ENCODE measurements at places on chromosomes 7 and 10.

DNA sequence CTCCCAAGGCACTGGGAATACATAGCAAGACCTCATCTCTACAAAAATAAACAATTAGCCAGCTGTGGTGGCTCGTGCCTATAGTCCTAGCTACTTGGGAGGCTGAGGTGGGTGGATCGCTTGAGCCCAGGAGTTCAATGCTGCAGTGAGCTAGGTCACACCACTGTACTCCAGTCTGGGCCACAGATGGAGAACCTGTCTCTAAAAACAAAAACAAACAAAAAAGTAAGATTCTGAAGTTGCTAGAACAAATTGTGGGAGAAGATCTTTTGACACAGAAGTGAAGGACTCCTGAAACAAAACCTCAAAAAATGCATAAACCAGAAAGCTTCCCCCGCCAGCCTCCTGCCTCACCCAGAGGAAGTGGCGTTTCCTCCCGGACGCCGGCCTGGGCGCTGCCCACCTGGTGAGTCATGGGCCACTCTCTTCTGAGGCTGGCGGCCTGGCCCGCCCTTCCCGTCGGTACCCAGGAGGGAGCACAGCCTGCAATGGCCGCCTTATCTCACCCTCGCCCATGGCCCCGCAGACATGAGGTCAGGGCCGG is 25.4 kb upstream of the ELN start:
- DNase-seq = peak; percentile 72

DNA sequence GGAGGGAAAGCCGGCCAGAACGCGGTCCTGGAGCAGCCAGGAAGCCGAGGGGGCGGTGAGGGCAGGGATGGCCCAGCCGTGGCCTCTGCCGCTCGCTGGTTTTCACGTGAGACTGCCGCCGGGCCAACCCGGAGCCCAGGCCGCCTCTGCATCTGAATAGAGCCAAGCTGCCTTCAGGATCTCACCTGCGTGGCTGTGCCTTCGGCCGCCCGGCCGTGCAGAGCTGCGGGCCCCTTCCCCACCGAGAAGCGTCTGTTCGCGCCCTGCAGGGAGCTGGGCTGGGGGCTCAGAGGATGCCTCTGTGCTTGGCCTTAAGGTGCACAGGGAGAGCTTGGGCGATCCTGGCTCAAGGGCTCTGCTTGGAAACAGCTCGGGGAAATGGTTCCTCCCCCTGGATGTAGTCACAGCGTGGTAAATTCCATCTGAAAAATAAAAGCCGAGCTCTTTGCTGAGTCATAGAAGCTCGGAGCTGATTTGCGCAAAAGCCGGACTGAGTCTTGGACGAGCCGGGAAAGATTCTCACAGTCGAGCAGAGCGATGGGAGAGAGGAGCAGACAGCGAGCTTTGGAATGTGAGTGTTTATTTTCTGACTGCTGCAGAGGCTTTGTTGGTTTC is at the start of gene JAKMIP3:
Gene JAKMIP3 (plus strand): TSS at position 456 of the 615 bp plus-strand sequence. CDS start 38,863 bp downstream, outside the sequence.
- peak; percentile 93 for DNase-seq

- DNase-seq = peak; percentile 85
Observed at GRCh38 chr10:63114031-63114814, 18.9 kb upstream of the NRBF2 start.

- peak; percentile 10 for DNase-seq
Observed at GRCh38 chr10:20962165-20962564, 65.1 kb upstream of the NEBL start.

DNA sequence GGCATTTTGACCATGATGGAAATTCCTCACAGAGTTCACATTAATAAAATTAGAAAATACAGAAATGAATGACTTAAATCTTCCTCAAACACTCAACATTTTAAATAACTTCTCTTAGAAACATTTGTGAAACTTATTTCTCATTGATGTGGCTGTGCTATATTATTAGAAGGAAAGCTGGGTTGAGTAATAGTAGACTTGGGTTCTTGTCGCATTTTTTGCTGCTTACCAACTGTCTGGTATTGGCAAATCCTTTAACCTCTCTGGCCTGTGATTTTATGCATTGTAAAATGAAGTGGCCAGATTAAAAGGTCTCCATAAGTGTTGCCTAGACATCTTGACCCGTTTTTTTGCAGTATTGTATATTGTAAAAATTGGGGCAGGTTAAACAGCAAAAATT is 66.5 kb downstream of the VPS50 start:
- peak; percentile 47 for DNase-seq

- no peak for DNase-seq
Observed at GRCh38 chr7:43850348-43851116, 18.8 kb downstream of the MRPS24 start.

- DNase-seq = no peak
Observed at GRCh38 chr10:387909-388660, 252.8 kb downstream of the ZMYND11 start.

DNA sequence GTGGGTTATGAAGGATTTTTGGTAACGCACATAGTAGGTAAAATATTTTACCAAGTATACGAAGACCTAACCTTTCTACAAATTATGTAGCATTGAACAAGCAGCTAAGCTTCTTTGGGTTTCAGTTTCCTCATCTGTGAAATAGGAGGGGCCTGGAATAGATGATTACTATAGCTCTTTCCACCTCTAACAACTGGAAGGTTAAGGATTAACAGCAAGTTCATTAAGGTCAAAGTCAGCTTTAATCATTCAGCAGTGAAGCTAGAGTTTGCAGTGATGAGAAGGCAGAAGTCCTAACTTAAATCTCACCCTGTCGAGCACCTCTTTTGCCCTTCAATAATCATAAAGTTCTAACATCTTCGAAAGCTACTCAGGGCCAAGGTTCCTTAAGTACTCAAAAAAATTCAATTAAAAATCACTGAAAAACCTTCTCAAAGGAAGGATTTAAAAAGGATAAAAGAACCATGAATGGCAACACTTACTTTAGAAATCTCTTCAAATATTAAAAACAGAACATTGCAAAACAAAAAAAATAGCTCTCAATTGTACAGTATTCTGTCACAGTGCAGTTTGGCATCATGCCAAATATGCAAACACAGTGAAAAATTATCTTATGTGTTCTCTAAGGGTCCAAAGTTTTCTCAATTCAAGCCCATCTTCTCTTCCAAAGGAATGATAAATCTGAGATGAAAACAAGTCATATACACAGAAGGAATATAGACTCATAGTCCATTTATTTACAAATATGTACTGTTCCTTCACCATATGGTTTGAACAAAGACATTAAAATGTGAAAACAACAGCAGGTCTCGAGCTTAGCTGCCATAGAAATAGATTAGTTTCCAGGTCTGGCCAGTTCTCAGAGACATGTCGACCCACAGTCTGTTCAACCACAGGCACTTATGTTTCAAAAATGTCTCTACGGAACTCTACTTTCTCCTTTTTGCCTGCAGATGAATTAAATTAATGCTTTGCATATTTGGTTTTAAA is 152.0 kb upstream of the SLC13A1 start:
- no peak for DNase-seq

- DNase-seq = no peak
Observed at GRCh38 chr10:53543410-53543809, 770.8 kb upstream of the MBL2 start.

- DNase-seq = peak; percentile 68
Observed at GRCh38 chr7:131507592-131508331, 48.7 kb downstream of the PODXL start.

DNA sequence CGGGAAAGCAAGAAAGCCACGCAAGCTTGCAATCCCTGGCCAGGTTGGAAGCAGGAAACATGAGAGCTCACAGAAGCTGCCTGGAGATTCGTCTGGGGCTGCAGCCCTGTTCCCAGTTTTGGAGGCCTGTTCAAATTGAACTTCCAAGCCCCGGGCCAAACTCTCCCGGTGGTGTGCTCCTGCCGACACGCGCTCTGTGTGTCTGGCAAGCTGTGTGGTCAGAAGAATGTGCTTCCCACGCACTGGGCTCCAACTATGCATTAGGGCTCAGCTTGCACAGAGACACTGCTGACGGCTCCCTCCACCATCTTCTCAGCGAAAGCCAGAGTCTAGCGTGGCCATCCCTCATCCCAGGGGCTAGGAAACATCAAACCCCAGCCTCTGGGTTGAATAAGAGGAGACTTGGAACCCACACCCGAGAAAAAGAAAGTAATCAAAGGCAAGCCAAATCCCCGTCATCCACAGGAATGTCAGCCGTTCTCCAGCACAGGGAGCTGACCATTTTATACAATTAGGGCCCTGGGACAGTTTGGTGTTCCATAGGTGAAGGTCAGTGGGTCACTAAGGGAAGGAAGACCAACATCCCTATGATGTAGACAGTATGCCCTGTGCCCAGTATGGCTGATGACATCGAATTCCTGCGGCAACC is 107.2 kb downstream of the FGFR2 start:
- peak; percentile 65 for DNase-seq

GRCh38 chr7:593324-594115 is 73.9 kb upstream of the PDGFA start:
- no peak for DNase-seq

DNA sequence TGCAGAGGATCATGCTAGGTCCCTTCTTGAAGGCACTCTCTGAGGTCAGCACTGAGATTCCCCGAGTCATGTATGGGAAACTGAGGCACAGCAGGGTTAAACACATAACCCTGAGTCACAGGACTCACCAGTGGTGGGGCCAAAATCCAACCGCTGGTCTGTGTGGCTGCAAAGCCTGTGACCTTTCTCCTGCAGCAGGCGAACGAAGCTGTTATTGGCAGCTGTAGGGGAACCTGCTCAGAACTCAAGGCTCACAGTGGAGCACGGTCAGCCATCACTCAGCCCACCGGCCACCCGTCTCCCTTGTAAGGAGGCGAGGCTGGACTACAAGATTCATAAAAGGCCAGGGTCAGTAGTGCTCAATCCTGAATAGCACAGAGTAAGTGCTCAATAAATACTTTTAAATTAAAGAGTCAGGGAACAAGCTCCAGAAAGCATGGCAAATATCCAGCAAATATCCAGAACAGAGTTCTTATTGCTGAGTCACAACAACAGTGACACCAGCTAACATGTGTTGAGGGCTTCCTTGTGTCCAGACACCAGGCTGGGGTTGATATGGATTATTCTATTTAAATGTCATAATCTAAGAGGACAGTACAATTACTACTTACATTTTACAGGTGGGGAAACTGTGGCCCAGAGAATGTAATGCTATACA is 34.9 kb downstream of the CHST15 start:
- DNase-seq = peak; percentile 18

GRCh38 chr10:29534590-29534989 is 100.2 kb downstream of the SVIL start:
- DNase-seq = no peak

DNA sequence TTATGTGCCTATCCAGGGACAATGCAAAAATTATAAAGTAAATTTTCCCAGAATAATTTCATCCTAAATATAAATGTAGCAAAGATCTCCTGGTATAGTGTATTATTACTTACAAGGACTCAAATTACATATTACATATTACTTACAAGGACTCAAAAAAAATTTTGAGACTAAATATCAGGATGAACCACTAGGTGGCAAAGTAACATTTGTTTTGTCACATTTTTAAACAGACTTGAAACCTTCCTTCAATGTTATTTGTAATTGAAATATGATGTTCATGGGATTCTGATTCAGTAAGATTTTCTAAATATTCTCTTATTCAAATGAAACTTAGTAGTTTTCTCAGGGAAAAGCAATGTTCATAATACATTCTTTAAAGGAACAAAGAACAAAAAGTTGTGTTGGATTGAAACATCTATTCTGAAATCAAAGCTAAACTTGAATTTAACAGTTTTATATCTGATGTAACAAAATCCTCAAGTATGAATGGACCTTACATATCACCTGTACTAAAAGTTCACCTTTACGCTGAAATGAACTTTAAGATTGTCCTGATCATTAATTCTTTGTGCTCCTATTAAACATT is 74.3 kb upstream of the GNAI1 start:
- DNase-seq = peak; percentile 71

DNA sequence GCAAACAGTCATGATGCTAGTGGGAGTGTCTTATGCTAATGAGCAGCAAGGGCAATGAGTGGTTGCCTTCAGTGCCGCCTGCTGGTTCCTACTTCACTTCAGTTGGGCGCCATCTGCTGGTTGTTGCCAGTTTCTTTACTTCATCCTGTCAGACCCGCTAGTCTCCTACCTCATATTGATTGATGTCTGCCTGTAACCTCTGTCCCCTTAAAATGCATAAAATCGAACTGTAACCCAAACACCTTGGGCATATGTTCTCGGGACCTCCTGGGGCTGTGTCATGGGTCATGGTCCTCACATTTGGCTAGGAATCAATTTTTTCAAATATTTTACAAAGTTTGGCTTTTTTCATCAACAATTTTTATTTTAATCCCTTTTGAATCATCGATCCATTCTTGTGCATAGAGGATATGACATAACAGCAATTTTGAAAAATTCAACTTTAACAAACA is 62.8 kb upstream of the C7orf33 start:
- DNase-seq = peak; percentile 78

DNA sequence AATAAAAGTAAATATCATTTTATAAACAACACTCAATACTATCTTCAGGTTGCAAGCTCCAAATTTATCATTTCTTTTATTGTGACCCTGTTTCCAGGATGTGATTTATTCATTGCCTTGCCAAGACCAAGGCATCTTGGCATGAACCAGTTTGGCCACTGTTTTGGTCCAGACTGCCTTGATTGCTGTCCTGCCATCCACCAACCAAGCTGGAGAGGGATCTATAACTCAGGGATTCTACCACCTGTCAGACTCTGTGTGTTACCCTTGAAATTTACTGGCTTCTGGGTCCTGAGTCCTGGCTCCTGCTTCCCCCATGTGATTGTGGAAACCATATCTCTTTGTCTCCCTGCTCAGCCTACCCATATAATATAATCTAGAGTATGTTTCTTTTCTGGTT is 343.0 kb downstream of the GPAM start:
- DNase-seq = no peak

DNA sequence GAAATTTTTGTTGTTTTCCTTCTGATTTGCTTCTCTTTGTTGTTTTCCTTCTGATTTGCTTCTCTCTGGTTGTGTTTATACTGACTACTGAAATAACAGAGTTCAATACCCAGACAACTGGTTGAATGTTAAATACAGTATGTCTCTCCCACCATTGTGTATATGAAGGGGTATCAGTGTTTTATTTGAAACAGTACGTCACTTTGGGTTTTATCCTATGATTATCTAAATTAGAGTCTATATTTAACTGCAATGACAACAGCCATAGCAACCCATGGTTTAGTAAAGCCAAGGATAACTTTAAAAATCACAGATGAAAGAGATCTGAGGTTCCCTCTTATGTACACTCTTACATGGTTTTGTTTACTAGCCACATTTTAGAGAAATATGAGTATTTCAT is 141.3 kb downstream of the GNAT3 start:
- DNase-seq = no peak

- no peak for DNase-seq
Observed at GRCh38 chr7:64893401-64893800, 9.7 kb upstream of the ZNF273 start.

GRCh38 chr7:100896732-100897608 is 1.3 kb upstream of the ACHE start:
- no peak for DNase-seq

- DNase-seq = no peak
Observed at GRCh38 chr10:78269060-78269459, 235.4 kb downstream of the RPS24 start.

All from fibroblast of skin of scalp (primary cell).